ENCODE measurements at places on chromosomes 7 and 10.

- no peak for DNase-seq
These were observed 8.6 kb downstream of the BTBD16 start for GRCh38 chr10:122279725-122280141.

DNA sequence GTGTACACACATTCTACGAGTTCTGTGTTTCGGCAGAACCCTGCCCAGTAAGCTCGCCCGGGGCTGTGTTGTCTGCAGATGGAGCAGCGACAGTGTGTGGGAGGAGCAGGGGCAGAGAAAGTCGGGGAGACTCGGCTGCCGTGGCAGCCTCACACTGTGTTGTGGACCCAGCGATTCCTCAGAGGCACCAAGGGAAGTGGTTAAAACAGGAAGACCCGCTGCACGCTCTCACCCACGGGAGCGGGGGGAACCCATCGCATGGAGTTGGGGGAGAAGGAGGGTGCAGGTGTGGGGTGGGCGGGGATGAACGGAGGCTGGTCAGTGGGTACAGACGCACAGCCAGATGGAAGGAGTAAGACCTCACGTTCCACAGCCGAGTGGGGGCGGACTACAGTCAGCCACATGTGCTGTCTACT, 250.2 kb downstream of the ELFN1 start:
- no peak for DNase-seq

- no peak for DNase-seq
These were observed 281.8 kb downstream of the POU6F2 start for GRCh38 chr7:39259391-39260003.

GRCh38 chr7:51702673-51703072, 386.1 kb upstream of the COBL start:
- DNase-seq = no peak

DNA sequence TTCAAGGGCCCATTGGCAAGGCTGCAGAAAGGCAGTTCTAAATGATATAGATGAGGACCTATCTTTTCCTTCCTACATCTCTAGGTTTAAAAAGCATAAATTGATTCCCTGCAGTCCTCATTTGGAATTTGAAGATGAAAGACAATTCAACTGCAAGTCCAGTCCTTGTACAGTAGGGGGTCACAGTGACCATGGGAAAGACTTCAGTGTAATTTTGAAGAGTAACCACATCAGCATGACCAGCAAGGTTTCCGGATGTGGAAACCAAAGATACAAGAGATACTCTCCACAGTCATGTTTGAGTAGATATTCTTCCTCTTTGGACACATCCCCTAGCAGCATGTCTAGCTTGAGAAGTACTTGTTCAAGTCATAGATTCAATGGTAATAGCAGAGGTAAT, 539.3 kb upstream of the TEX47 start:
- no peak for DNase-seq

- no peak for DNase-seq
These were observed 130.3 kb downstream of the NRF1 start for GRCh38 chr7:129741743-129742213.

DNA sequence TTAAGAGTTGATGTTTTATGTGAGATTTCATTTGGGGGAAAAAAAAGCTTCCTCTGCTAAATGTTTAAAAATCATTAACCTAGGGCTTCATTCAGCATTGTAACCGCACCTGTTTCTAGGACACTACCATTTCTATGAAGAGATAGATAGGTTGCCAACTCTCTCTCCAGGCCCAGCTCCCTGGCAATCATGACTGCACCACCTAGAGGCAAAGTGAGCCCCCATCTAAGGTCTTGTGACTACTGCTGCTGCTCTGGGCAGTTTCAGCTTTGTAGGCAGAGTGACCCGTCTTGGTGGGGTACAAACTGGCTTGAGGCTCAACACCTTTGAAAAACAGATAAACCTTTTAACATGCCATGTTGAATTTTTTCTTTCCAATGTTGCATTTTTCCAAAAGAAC, 27.3 kb upstream of the MRC1 start:
- no peak for DNase-seq

DNA sequence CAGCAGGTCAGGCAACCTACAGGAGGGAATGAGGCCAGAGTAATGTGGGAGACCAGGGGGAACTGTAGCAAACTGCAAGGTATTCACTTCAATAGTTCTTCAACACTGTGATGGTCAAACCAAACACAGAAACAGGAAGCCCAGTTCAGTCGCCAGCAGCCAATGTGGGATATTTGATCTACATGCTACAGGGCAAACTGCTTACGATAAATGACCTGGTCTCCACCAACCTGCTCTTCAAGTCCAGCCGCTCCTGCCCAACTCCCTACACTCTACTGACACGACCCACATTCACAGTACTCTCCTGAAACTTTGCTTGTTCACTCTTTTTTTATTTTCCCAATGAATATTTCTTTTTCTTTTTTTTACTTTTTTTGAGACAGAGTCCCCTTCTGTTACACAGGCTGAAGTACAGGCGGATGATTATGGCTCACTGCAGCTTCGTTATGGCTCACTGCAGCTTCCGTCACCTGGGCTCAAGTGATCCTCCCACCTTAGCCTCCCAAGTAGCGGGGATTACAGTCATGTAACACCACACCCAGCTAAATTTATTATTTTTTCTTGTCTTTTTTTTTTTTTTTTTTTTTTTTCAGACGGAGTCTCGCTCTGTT, 42.1 kb downstream of the MDH2 start:
- DNase-seq = no peak

DNA sequence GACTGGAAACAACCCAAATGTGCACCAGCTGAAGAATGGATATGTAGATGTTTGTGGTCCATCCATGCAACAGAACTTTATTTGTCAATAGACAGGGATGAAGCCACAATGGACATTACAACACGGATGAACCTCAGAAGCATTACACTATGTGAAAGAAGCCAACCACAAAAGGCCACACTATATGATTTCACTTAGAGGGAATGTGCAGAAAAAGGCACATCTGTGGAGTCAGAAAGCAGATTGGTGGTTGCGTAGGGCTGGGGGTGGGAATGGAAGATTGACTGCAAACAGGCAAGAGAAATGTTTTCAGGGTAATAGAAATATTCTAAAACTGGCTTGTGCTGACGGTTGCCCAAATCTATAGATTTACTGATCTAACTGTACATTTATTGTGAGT, 34.3 kb upstream of the WASHC2A start:
- no peak for DNase-seq
